MG63 (cell line): ENCODE measurements at places on chromosomes 2 and 18. TPM values are rescaled to one million over a fixed set of nuclear protein-coding genes. Genes with fewer than 3 reads are reported as not detected.

DNA sequence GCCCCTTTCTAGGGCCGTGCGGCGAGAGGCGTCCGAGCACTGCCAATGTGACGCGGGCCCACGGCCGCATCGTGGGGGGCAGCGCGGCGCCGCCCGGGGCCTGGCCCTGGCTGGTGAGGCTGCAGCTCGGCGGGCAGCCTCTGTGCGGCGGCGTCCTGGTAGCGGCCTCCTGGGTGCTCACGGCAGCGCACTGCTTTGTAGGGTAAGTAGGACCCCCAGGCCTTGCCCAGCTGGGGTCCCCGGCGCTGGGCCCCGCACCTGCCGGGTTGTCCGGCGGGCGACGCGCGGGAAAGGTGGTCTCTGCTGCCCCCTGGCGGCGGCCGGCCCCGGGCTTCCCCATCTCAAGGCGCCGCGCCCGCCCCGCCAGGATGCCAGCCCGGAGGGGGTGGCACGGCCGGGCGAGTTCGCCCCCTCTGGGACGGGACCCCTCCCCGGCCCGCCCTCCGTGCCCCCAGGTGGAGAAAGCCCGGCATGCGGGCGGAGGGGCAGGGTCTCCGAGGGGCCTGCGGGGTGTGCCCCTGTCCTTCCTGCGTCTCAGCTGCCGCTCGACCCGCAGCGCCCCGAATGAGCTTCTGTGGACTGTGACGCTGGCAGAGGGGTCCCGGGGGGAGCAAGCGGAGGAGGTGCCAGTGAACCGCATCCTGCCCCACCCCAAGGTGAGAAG lies 1.9 kb downstream of the PRSS56 start:
- DNase-seq: peak; percentile 41

- DNase-seq: no peak
Measured at GRCh38 chr2:48558456-48558855, 28.5 kb downstream of the STON1 start.

DNA sequence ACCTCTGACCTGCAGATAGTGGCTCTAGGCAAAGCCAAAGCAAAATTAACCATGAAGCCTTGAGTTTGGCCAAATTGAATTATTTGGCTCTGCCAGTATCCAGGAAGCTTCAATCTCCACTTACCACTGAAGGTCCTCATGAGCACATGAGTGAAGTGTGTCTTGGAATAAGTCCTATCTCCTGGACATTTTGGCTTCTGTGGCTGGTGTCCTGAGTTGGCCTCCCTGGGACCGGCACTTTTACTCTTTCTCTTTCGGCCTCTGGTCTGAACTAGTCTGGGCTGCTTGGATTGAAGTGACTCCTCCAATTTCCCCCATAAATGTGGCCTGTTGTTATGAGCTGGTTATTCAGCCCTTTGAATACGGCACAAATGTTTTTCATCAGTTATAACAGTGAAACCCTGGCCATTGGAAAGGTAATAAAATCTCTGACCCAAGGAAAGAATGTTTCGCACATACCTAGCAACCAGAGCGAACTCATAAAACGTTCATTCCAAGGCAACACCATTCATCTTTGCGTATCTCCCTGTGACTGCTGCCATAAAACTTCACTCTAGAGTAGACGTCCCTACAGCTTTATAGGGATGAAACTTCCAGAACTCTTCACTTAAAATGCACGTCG lies 216.4 kb downstream of the LPIN1 start:
- DNase-seq: no peak

- DNase-seq: no peak
Measured at GRCh38 chr2:77469106-77469505, 53.1 kb downstream of the LRRTM4 start.

- DNase-seq: no peak
Measured at GRCh38 chr2:109636317-109636716, 22.2 kb downstream of the SOWAHC start.

- DNase-seq: no peak
Measured at GRCh38 chr2:75177427-75177826, 21.9 kb downstream of the TACR1 start.

GRCh38 chr18:21265971-21266673 lies 24.1 kb downstream of the GREB1L start:
- DNase-seq: no peak

DNA sequence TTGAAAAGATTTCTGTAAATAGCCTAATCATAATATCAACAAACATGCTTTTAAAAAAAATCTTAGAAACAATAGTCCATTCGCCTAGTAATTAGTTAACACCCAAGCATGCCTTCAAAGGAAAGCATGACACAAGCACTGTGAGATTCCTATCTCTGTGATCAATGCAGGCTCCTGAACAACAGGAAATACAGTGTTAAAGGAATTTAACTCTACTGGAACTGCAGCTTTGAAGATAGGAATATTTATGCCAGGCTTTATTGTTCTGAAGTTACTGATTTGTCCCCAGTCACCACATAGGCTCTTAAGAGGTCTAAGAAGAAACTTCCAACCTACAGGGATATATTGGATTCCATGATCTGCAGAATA lies 15.4 kb upstream of the FAM124B start:
- no peak for DNase-seq

The ESPNL gene
- 0.03 TPM in 1 of 2 replicates, not detected in the other for total RNA-seq

The AKAIN1 gene
- not detected in 2 replicates for total RNA-seq
